Activated CD4-positive, alpha-beta T cell treated with anti-CD3 and anti-CD28 coated beads for 48 hours (primary cell): ENCODE measurements at places on chromosomes 6 and 20.

DNA sequence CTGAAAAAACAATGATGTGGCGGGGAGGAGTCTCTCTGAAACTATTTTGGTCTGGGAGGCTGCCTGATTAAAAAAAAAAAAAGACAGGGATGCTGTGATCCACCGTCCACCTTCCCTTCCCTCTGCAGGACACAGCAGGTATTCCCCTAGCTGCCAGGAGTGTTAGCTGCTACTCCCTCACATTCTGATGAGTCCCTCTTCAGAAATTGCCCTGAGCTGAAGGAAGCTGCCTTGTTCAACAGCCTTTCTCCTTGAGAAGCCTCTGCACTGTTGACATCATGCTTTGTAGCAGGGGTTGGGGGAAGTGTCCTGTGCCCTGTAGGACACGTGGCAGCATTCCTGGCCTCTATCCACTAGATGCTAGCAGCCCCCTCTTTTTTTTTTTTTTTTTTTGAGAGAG, 71.7 kb upstream of the ZMYND8 start:
- DNase-seq: no peak

DNA sequence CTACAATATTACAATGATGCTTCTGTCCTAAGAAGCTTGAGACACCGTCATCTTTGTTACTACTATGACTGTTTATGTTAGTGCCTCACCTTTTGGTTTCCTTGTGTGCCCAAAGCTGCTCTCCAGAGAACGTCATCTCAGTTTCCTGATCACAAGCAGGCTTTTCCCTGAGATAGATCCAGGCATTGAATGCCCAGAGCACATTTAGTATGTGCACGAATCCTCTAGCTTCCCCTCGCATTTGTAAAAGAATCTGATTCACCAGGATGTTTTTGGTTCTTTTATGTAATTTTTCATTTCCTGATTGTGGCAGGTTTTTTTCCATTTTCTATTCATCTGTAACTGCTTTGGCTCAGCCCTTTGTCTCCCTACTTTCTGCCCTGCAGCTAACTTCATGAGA, 100.2 kb upstream of the TMEM181 start:
- no peak for DNase-seq

- DNase-seq: no peak
These were observed 114.9 kb upstream of the ADGRF1 start for GRCh38 chr6:47157063-47157462.

DNA sequence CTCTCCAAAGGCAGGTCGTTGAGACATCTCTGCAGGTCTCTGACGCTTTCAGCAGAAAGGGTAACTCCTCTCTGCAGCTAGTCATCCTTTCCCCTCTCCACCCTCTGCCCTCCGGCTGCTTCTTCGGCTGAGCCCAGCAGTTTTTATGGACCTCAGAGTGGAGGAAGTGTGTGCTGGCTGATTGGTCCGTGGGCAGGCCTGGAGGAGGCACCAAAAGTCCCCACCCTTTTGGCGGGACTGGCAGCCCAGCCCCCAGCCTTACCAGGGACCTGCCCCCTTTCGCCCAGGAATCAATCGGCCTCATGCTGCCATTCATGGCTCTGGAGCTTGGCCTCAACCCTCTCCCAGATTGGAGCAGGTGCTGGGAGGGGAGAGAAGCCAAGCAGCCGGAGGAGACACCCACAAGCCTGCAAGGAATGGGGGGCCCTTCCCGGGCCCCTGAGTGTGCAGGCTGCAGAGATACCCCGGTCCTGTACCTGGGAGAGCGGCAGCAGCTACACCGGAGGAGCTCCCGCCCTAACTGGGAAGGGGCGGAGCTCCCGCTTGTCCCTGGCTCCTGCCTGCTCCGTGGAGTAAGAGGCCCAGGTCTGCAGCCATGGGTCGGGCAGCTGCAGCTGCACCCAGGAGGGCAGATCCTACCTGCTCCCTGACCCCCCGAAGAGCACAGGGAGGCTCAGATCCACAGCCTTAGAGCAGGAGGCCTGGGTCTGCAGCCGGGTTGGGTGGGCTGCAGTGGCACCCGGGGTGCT, 170.3 kb upstream of the SOX4 start:
- no peak for DNase-seq

- no peak for DNase-seq
These were observed 79.7 kb downstream of the EDN1 start for GRCh38 chr6:12369781-12370262.

DNA sequence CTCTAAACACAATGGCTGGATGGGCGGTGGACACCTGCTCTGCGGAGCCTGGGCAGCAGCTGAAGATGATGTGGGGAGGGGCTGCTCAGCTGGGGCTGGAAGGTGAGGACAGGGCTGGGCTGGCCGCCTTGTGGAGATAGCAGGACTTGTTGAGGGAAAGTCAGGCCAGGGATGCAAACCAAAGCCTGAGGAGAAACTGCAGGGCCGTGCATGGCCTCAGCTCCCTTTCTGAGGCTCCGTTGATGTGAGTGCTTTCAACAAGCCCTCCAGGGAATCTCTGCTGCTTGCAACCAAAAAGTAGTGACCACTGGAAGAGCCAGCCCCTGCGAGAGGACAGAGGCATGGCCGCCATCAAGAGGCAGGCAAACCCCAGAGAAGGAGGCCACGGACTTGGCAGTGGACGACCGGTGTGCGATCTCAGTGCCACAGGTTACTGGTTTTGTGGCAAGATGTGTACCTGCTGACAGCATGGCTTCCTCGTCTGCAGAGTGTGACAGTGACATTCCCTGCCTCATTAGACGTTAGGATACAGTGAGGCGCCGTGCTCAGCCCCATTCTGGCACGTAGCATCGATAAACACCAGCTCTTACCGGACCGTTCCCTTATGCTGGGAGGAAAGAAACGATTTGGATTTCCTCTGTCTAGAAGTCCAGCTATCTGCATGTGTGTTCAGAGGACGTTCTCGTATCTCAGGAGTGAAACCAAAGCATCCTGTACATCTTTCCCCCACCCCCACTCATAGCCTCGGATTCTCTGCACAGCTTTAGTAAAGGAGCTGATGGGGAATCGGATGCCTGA, 37.9 kb downstream of the ERMARD start:
- DNase-seq: no peak

DNA sequence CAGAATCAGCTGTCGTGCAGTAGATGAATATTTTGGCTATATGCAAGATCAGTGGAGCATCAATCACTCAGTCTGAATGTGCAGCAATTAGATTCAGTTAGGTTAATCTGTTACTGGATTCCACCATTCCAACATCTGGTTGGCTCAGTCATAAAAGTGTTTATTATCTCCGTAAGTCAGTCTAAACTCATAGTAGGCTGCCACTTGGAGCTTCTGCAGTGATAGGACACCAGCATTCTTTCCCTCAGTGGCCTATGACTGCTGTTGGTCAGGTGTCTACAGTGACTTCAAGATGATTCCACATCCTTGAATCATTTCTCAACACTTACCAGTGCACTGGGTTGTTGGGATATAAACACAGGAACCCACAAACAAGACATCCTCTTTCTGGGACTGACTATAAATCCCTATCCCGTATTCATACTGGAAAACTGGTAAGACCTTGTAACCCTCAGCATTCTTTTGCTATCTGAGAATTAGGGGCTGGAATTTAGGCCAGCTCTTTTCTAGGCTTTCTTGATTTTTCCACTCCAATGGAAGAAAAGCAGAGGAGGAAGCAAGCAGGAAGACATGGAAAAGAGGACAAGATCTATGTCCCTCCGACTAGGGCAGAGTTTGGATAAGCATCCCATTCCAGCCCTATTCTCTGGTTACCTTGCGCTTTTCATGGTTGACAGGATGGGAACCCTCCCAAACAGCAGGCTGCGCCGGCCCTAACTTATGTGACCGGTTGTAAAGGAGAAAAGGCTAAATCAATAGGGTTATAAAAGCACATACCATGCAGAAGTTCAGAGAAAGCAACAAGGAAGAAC, 919.6 kb downstream of the KIF16B start:
- DNase-seq: no peak

- DNase-seq: no peak
These were observed 289.5 kb upstream of the CDYL start for GRCh38 chr6:4486568-4487315.

DNA sequence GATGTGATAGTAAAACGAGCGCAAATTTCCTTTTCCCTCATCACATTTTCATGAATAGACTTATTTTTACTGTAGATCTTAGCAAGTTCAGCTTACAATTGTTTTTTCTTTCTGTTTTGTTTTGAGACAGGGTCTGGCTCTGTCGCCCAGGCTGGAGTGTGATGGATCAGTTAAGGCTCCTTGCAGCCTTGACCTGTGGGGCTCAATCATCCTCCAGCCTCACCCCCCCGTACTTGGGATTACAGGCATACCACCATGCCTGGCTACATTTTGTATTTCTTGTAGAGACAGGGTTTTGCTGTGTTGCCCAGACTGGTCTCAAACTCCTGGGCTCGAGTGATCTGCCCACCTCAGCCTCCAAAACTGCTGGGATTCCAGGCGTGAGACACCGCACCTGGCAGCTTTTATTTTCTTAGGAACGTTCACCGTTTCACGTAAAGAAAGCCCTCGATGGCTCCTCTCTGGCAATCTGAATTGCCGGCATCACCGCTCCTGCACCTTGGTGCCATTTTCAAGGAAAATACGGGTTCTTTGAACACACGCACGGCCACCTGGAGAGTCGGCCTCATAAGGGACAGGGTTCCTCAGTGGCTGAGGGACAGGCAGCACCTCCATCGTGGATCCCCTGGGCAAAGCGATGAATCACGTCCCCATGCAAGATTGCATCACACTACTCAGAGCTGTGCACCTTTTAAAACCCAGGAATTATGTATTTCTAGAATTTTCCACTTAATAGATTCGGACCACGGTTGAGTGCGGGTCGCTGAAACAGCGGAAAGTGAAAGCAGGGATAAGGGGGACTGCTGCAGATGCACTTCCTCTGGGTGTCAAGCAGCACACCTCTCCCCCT, 78.7 kb downstream of the IRF4 start:
- DNase-seq: no peak

DNA sequence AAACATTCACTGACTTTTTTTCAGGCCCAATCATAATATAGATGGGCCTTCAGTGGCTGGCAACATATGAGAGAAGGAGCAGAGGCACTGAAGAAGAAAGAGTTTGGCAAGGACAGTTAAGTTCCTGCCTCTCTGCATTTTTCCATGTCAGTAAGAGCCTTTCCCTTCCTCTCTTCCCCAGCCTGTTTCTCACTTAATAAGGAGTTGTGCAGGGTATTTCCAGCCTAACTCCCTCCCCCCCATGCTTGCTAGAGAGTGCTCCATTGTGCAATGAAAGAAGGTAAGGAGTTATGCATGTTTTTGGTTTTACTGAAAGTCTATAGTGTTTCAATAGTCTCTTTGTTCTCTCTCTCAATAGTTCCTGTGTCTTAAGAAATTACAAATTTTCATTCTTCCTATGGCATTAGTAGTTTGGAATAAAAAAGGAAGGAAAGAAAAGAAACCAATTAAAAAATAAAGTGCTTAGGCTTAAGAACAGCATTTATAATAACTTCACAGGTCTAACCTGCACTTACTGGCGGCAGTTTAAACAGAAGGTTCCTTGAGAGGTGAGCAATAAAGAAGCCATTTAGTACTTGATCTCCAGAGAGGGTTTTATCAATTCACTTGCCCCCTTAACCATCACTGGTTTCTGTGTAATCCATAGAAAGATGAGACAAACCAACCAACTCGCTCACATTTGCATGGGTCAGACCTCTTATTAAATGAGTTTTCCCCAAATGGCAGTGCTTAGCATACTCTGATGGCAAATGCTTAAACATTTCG, 251.1 kb downstream of the PTPRT start:
- DNase-seq: no peak

GRCh38 chr6:134892362-134892761, 57.5 kb downstream of the ALDH8A1 start:
- DNase-seq: no peak

- no peak for DNase-seq
These were observed 36.4 kb downstream of the RIPOR3 start for GRCh38 chr20:50654904-50655303.

GRCh38 chr20:62021793-62022385, 43.8 kb downstream of the TAF4 start:
- DNase-seq: no peak

DNA sequence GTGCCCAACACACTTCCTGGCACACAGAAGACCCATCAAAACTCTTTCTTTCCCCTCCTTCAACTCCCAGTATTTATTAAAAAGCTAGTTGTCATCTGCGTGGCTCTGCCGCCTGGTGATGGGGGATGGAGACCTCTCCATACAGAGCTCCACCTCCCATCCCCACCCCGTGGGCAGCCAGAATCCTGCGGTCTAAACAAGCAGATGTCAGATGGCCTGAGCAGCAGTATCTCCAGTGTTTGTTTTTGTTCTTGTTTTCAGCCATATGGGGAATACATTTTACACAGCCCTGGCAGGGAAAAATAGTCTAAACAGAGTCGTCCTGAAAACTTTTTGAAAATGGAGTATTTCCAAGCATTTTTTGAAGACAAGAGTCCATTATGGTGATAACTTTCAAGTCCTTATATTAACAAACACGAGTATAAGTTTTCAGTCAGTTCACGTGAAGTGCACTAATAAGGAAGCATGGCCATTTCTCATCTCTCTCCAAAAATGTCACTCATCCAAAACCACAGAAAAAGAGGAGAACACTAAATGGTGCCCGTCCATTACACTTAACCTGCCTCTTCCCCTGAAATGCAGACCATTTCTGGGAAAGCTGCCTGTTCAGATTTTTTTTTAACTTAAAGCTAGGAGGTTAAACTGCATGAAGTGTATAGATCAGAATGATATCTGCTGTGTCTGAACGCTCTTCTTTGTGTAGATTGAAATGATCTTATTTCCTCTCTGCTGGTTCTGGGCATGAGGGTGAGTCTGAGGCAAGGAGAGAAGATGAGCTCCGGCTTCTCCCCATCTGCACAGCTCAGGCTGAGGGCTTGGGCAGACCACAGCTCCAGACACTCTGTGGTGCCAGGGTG, 91.0 kb downstream of the TCP11 start:
- no peak for DNase-seq

DNA sequence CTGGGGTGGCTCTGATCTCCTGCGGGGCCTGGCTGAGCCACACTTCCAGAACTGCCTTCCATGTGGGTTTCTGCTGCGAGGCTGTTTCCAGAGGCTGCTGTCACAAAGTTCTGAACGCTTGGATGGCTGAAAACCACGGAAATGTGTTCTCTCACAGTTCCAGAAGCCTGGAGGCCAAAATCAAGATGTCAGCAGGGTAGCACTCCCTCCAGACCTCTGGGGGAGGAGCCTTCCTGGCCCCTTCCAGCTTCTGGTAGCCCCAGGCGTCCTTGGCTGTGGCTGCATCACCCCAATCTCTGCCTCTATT, 23.7 kb upstream of the BMP7 start:
- DNase-seq: no peak

GRCh38 chr20:25199473-25200260, 4.2 kb downstream of the ENTPD6 start:
- no peak for DNase-seq

GRCh38 chr6:71351190-71351589, 62.6 kb downstream of the OGFRL1 start:
- DNase-seq: no peak

DNA sequence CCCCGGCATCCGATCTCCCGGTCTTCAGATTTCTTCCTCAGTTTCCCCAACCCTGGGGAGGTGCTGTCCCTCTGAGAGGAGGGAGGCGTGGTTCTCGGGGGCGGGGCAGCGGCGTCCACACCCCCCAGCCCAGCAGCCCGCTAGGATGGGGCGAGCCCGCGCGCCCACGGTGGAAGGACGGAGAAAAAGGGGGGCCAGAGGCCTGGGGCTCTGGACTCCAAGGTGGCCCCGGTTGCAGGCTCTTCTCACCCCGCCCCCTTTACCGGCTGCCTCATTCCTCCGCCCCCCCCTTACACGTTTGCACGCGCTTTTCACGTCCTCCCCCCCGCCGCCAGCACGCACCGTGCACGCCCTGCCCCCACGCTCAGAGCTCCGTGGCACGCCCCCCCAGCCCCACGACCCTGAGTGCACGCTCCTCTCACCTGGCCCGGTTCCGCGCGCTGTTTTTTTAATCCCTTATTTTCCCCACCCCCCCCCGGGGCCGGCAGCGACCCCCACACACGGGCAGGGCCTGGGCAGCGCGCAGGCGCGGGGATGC, 402 bp downstream of the ZBTB12 start:
- DNase-seq: peak; percentile 78
